Activated T-cell treated with anti-CD3 and anti-CD28 coated beads, Interleukin-2, amount 50 U/mL, for 1 hour (primary cell): ENCODE measurements at places on chromosomes 6 and 20.

- DNase-seq = no peak
Observed at GRCh38 chr6:86203044-86203443, 560.4 kb upstream of the SYNCRIP start.

DNA sequence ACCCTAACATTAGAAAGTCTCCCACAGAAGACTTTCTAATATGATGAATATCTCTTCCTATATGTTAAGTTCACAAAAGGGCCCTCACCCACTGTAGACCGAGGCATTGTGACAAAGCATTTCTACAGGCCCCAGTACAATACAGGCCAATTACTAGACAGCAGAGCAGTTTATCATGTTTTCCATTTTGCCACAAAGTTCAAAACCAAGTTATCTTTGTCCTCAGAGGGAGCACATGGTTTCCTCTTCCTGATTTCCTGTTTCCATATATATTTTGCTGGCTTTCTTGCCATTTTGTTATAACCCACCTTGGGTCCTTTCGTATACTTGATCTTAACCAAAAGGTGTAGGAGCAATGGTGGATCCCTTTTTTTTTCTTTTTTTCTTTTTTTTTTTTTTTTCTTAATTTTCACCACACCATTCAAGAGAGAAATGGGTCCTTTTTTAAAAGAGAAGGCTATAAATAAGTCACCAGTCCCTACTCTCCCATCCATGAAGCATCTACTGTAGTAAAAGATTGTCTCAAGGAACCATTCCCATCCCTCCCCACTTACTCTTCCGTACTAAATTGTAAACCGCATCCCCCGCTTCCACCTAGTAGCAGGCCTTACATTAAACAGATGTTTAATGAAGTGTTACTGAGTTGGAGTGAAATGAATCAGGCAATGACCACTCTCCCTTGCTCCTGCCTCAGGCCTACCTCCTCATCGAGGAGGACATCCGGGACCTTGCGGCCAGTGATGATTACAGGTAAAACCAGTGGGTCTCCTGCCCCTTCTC is 2.1 kb upstream of the UBE2C start:
- DNase-seq = no peak

DNA sequence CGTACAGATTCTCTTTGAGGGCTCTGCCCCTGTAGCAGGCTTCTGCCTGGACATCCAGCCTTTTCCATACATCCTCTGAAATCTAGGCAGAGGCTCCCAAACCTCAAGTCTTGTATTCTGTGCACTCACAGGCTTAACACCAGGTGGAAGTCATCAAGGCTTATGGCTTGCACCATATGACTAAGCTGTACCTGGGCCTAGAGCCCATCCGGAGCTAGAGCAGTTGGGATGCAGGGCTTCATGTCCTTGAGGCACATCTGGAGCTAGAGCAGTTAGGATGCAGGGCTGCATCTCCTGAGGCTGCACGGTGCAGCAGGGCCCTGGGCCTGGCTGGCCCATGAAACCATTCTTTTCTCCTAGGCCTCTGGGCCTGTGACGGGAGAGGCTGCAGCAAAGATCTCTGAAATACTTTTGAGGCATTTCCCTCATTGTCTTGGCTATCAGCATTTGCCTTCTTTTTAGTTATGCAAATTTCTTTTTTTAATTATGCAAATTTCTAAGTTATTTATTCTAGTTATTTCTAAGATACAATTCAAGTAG is 98.7 kb downstream of the CD24 start:
- DNase-seq = no peak

DNA sequence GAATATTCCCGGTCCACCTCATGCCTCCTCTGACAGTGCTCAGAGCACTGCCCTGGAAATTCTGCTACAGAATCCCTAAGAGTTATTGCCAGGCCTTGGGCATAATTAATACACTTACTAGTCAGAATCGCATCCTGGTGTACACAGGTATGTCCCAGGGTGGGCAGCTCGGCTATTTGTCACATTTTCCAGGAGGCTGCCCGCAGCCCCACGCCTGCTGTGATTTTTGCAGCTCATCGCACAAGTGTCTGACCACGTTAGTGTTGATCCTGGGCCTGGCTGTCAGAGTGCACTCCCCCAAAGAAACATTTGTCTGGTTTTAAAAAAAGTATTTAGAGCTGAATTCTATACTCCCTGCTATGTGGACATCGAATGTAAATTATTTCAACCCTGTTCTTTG is 105.4 kb downstream of the CD83 start:
- no peak for DNase-seq
